ENCODE measurements at places on chromosomes 13 and 19. TPM values are rescaled to one million over a fixed set of nuclear protein-coding genes. Genes with fewer than 3 reads are reported as not detected.
A peak's percentile ranks its signal among the peaks of the same experiment; 100 is the strongest.

OVOL3 gene
- total RNA-seq: not detected

DNA sequence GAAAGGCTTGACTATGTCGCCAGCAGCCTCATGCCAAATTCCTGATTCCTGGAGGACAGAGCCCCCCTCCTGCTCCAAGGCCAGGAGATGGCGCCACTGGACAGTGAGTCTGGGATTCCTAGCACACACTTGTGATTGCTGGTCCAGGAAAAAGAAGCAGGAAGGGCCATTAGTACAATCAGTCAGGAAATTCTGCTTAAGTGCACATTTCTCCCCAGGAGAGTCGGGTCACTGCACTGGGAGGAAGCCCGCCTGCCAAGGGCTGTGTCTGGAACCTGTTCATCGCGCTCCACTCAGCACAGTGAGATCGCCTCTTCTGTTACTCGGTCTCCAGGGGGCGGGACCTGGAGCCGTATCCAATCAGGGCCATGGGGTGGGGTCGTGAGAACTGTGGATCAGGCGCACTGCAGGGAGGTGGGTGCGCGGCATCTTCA is 65.1 kb downstream of the ZNF823 start:
- DNase-seq: peak; percentile 57
- H3K27me3 ChIP-seq: peaks cover 20% of the 10 kb centered on the region
- H3K4me3 ChIP-seq: peak overlapping the region; percentile 18
- H3K4me1 ChIP-seq: peaks cover 3% of the 10 kb centered on the region

- no peak for DNase-seq
- H3K4me3 ChIP-seq: no peak overlapping the region
- no peak overlapping the region for H3K27ac ChIP-seq
- H3K4me1 ChIP-seq: no peaks in the 10 kb centered on the region
- H3K36me3 ChIP-seq: no peaks in the 10 kb centered on the region
These were observed 7.8 kb downstream of the SLC7A10 start for GRCh38 chr19:33217881-33218280.

ZNF443 gene
- 4.1 TPM for total RNA-seq

- H3K36me3 ChIP-seq: no peaks in the 10 kb centered on the region
- no peaks in the 10 kb centered on the region for H3K27me3 ChIP-seq
- H3K4me1 ChIP-seq: no peaks in the 10 kb centered on the region
- DNase-seq: no peak
- no peak overlapping the region for H3K27ac ChIP-seq
- H3K4me3 ChIP-seq: no peak overlapping the region
These were observed 34.4 kb downstream of the ATP7B start for GRCh38 chr13:51976890-51977289.

DNA sequence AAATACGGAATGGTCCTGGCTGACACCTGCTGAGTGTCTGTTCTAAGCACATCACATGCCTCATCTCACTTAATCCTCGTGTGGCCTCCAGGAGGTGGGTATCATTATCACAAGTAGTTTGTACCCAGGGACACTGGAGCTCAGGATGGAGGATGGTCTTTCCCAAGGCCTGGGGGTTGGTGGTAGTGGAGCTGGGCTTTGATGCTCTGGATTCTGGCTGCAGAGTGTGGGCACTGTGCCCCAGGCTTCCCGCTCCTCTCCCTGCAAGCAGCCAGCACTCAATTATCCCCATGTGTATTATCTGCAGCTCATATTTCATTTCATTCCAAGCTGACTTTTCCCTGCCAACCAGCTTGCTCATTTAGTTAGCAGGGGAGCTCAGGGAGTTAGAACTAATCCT is 52.1 kb downstream of the SIAH3 start:
- no peak for DNase-seq
- no peak overlapping the region for H3K4me3 ChIP-seq
- H3K36me3 ChIP-seq: no peaks in the 10 kb centered on the region
- H3K4me1 ChIP-seq: no peaks in the 10 kb centered on the region
- no peaks in the 10 kb centered on the region for H3K27me3 ChIP-seq

DNA sequence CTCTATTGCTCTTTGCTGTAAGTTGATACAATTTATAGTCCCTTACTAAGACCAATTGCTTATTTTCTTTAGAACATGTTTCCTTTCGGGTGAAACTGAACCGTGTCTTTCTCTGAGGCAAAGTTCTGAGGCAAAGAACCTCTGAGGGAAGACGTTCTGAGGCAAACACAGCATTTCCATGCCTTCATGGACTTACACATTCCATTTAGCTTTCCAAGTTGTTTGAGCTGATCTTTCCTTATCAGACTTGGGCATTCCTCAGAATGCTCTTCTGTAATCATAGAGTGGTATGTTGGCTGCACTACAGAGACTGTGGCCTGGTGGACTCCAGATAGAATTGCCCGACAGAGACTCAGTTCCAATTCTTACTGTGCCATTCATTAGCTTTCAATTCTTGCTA is 579.1 kb downstream of the KCTD12 start:
- H3K36me3 ChIP-seq: no peaks in the 10 kb centered on the region
- DNase-seq: no peak
- no peak overlapping the region for H3K4me3 ChIP-seq
- no peak overlapping the region for H3K27ac ChIP-seq
- no peaks in the 10 kb centered on the region for H3K27me3 ChIP-seq

ZNF566 gene
- total RNA-seq: 5.3 TPM

GRCh38 chr19:5958074-5958850 is 19.7 kb downstream of the RANBP3 start:
- H3K27me3 ChIP-seq: no peaks in the 10 kb centered on the region
- no peak for DNase-seq
- H3K4me3 ChIP-seq: no peak overlapping the region
- H3K4me1 ChIP-seq: peaks cover 92% of the 10 kb centered on the region
- H3K27ac ChIP-seq: no peak overlapping the region

DNA sequence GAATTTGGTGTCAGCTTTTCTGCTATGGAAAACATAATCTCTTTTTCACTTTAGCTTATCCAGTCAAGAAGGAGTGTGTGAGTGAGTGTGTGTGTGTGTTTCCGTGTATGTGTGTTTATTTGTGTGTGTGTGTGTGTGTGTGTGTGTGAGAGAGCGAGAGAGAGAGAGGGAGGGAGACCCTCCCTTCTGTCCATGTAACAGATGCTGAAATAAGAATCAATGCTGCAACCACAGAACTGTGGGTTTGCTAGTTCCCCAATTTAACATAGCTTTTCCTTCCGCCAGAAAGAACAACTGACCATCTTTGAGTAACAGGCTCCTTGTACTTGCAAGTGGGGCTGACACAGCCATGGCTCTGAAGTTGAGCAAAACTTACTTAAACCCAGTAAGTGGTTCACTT is 5.2 kb downstream of the LCP1 start:
- H3K27ac ChIP-seq: peak overlapping the region; percentile 98
- H3K36me3 ChIP-seq: peaks cover 70% of the 10 kb centered on the region
- H3K4me1 ChIP-seq: peaks cover 56% of the 10 kb centered on the region
- H3K4me3 ChIP-seq: peak overlapping the region; percentile 72
- DNase-seq: no peak

SLC8A2 gene
- total RNA-seq: not detected

GRCh38 chr13:100597253-100597652 is 8.7 kb upstream of the GGACT start:
- no peak for DNase-seq
- no peaks in the 10 kb centered on the region for H3K36me3 ChIP-seq
- no peaks in the 10 kb centered on the region for H3K27me3 ChIP-seq
- H3K4me3 ChIP-seq: no peak overlapping the region
- H3K27ac ChIP-seq: no peak overlapping the region
- H3K4me1 ChIP-seq: no peaks in the 10 kb centered on the region

FXYD3 gene
- total RNA-seq: not detected
